GM03348 (cell line): ENCODE measurements at places on chromosomes 11 and 22.

DNA sequence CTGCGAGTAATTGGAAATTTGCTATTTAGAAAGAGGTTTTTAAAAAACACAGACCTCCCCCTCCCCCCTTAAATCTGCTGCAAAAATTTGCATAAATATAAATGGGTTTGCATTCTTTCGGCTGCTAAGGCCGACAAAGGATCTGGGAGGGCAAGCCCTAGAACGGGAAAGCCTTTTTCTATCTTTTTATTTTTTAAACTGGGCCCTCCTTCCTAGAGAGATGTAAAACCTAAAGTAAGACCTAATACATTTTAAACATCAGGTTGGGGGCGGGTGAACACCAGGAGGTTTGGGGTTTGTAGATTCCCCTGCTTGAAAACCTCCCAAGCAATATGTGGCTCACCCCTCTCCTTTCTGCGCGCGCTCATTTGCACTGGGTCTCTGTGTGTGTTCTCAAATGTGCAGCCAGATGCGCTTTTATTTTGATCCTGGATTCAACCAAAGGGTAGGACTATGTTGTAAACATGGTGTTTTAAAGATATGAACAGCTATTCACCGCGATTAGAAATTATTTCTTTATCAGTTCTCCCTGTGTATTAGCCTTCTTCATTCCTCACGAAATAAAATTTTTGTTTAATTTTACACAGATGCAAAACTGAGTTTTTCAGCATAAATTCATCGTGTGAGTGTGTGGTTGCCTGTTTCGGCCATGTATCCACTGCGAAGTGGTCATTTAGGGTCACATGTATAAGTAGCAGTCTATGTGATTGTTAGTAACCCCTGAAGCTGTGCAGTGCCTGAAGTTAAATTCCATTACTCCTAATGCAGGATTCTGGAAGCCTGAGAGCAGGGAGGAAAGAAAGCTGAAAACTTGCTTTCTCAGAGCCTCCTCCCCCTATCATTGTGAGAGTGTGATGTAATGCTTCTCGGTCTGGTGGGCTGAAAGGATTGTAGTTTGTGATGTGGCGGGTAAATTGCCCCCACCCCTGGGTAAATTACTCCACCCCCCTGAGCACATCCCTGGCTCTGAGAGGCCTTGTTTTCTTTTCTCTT, 988 bp downstream of the TNRC6B start:
- DNase-seq = peak; percentile 20

DNA sequence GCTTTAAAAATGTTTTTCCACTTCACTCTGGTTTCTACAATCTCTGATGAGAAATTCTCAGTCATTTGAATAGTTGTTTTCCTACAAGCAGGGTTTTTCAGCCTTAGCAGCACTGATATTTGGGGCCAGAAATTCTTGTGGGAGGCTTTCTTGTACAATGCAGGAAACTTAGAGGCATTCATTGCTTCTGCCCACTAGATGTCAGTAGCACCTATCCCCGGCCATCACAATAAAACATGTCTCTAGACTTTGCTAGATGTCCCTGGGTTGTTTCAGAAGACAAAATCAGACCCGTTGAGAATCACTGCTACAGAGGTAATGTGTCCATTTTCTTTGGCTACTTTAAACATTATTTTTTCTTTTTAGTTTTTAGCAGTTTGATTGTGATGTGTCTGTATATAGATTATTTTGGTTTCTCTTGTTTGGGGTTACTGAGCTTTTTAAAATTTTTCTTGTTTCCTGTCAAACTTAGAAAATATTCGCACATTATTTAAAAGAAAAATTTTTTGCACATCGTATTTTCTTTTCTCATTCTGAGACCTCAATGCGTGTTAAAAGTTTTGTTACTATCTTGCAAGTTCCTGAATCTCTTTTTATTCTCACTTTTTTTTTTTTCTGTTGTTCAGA, 60.8 kb upstream of the CCDC179 start:
- DNase-seq = peak; percentile 61

DNA sequence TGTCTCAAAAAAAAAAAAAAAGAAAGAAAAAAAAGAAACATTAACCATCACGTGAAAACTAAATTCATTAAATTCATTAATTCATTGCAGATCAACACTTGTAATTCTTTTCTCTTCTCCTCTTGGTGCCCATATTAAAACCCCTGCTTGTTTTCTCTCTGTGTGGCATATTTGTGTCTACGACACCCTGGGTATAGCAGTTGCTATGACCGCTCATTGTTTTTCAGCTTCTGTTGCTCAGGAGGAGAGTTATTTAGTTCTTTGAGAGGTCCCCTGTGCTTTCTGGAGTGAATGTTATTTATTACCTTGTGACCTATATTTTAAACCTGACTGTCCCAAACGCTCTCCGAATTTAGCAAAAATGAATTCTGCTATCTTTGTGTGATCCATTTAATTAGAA, 62.3 kb upstream of the CLMP start:
- DNase-seq = no peak

DNA sequence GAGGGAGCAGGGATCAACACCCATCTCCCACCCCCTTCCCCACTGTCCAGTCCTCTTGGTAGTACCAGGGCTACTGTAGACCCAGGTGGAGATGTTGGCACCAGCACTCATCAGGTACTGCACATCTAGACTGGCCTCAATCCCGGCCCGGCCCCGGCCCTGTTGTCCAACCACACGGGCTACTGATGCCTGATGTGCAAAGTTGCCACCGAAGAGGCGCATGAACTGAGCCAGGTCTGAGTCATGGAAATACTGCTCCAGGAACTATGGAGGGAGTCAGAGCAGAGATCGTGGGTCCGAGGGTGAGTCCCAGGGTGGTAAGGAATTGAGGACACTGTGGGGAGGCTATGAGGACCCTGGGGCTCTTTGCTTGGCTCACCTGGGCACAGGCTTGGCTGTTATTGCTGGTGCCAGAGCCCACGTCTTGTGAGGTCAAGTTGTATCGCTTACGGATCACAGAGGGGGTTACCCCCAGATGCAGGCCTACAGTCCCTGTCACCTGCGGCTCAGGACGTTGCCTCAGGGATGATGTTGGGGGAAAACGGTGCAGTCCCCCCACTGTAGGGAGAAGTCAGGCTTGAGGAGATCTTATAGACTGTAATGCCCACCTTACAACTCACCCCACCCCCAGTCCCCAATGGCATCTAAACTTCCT, 2.5 kb downstream of the TPP1 start:
- no peak for DNase-seq

GRCh38 chr11:20161923-20162744, 1.9 kb upstream of the DBX1 start:
- no peak for DNase-seq

DNA sequence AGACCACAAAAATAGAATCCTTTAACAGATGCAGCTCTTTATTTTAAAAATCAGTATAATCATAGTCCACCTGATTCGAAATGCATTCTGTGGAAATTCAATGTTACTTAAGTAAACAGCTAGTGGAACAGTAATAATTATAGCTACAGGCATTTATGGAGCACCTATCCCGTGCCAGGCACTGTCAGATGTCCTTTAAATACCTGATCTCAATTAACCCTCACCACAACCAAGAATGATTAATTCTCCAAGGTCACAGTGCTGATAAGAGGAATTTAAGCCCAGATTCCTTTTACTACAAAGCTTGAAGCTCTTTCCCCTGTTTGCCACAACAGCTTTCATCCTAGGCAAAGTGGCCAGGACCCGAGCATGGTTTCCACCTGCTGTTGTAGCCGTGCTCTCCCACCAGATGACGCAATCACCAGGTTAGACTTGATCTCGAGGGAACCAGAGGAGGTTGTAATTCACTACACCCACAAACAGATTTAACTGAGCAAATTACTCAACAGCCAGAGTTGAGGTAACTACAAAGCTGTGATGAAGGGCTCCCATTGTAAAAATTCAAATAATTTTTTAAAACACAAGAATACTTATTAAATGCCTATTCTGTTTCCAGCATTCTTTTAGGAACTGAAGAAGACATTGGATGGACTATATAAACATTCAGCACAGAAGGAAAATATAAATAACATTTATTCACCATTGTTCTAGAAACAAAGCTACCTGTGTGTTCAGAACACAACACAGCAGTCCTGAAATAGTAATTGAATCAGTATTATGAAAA, 10.3 kb downstream of the PRDM10 start:
- DNase-seq = no peak
